ENCODE measurements at places on chromosomes 2 and 18. TPM values are rescaled to one million over a fixed set of nuclear protein-coding genes. Genes with fewer than 3 reads are reported as not detected.
A peak's percentile ranks its signal among the peaks of the same experiment; 100 is the strongest.

GRCh38 chr18:4831791-4832375 is 365.2 kb downstream of the AKAIN1 start:
- no peak for DNase-seq

GRCh38 chr2:71563872-71564271 is 110.5 kb downstream of the DYSF start:
- no peak for DNase-seq

- DNase-seq = peak; percentile 39
Measured at GRCh38 chr2:127631997-127632581, 13.9 kb upstream of the GPR17 start.

GRCh38 chr2:64086347-64087082 is 57.7 kb downstream of the PELI1 start:
- DNase-seq = no peak

DNA sequence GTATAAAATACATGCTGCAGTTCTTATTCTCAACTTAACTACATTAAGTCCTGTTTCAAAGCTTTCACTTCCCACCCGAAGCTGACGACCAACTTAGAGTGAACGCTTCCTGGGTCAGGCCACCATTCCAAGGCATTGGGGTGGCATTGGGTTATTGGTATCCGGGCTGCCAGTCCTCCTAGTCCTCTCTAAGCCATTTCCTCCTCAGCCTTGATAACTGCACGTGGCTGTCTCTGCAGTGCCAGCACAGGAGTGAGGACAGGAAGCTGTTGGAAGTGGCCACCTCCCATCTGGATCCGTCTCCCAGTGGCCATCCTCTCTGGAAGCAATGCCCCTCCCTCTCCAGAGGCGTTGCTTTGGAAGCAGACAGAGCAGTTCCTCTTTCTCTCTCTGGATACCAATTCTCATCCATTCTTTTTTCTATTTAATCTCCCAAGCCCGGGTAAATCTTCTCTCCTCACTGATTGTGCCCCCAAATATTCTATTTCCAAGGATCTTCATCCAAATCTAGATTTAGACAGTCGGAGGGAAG is 354.7 kb downstream of the EIPR1 start:
- DNase-seq = no peak

DNA sequence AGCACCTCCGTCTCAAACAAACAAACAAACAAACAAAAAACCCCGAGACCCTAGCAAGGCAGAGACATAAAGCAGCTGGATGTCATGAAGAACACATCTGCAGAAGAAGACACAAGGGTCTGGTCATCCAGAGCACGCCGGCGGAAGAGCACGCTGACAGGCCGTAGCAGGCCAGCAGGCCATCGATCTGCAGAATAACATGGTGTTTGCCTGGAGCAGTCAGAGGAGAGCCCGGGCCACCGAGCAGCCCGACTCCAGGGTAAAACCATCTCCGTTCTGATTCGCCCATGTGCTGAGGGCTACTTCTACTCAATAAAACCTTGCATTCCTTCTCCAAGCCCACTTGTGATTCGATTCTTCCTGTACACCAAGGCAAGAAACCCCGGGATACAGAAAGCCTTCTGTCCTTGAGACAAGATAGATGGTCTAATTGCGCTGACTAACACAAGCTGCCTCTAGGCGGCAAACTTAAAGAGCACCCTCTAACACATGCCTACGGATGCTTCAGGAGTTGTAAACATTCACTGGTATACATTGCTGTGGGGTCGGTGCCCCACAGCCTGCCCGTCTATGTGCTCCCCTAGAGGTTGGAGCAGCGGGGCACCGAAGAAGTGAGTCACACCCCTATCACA is 549.8 kb upstream of the NRXN1 start:
- no peak for DNase-seq

GRCh38 chr18:76993085-76993382 is 139.5 kb downstream of the MBP start:
- no peak for DNase-seq

Gene ALLC
- total RNA-seq = not detected

DNA sequence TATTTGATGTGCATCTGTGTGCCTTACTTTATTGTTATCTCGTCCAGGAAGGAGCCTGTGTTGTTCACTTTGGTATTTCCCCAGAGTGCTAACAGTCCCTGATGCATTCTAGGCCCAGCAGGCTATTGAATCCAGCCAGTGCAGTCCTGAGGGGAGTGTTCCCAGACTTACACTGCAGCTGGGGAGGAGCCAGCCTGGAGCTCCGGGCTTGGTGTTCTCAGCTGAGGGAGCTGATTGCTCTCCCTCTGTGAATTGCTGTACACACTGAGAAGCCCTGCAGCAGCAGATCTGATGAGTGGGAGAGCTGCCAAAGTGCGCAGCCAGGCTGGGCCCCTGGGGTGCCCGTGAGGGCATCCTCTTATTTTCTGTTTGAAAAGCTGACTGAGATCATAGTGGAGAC is 159.2 kb downstream of the GALNT3 start:
- peak; percentile 48 for DNase-seq

DNA sequence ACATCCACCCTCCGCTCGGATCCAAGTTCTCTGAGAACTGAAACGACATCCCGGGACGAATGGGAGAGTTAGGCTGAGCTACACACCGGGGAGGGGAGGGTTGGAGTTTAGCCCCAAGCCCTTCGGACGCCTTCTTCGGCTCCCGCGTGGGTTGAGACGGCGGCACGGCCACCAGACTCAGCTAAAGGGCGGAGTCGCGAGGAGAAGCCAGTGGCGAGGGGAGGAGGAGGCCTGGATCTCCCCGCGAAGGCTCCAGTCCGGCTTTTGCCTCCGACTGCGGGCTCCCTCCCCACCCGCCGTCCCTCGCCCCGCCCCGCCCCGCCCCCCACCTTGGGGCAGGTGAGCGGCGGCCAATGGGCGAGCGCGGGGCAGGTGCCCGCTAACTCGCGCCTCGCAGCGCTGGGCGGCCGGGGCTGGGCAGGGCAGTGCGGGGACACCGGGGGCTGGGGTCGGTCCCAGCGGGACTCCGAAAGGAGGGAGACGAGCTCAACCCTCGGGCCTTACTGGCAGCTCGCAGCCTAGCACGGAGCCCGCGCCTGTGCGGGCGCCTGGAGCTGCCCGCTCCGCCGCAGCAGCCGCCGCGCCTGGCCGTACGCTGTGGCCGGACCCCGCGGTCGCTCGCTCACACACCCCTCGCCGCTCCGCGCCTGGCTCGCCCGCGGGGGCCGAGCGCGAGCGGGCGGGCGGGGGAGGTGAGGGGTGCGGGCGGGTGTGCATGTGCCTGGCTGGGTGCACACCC is at the start of gene EMX1:
Gene EMX1, plus strand, starts transcription at position 382 of the 739 bp plus-strand sequence. Its CDS starts 334 bp downstream, at position 716.
- DNase-seq = no peak

GRCh38 chr2:27856386-27856785 is 33.8 kb downstream of the RBKS start:
- DNase-seq = no peak

DNA sequence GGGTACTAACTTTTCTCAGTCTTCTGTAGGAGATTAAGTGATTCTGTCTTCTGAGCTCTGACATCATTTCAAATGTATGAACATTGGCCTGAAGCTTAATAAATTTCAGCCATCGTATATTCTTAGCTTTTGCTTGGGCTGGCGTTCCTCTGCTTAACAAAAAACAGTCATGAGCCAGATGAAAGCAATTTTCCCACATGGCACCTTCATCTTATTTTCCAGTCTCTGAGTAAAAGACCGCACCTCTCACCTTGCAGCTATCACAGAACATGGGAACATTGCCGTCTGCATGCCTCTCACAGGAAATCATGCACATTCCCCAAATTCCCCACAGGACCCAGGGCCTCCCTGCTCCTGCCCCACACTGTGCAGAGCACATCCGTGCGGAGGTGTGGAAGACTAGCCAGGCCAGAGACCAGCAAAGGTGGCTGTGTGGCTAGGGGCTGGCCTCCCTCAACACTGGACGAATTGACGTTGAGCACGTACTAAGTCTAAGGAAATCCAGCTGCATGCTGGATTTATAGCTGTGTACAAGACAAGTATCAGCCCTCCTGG is 531.8 kb upstream of the ID2 start:
- no peak for DNase-seq

GRCh38 chr2:223598994-223599639 is 3.0 kb downstream of the SCG2 start:
- no peak for DNase-seq

DNA sequence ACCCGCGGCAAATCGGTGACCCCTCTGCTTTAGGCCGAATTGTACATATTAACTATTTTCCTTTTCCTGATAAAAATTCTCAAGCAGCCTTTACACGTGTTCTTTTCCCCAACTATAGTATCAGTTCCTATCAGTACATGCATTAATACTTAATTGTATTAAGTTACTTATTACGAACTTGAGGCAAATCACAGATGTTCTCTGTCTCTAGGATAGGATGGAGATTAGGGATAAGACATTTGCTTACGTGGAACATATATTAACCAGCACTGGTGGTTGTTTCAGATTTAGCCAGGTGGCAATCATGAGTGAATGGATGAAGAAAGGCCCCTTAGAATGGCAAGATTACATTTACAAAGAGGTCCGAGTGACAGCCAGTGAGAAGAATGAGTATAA is 675 bp downstream of the GEMIN6 start:
- DNase-seq = no peak

DNA sequence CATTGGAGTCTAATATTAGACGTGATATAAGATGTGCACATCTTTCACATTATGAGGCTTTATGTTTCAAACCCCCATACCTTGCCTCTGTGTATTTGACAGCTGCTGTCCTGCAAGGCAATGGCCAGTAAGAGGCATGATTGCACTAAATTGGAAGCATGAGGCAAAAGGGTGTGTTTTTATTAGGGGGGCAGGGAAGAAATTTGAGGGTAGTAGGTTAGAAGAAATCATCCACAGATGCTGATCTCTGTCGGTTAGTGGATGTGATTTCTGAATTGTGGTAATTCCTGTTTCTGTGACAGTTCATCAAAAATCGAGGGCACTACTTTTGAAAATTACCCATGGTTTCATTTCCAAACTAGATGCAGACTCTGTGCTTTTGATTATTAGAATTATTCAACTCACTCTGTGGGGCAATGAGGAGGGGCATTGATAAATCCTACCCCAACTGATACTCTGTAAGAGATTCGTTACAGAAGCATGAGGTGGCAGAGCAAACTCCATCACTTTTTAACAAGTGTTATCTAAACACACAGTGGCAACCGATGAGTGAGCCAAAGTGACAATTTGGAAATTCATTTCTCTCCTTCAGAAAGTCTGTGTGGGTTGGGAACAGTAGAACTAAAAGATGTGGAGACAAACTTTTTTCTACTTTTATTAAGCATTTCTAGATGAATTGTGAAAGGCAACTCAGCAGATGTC is 453.0 kb downstream of the ARHGAP15 start:
- no peak for DNase-seq

Gene BIN1
- total RNA-seq = 22.2 TPM

GRCh38 chr18:23281626-23282436 is 146.5 kb downstream of the CABLES1 start:
- DNase-seq = no peak

- DNase-seq = no peak
Measured at GRCh38 chr2:142875652-142876051, 1.8 kb upstream of the KYNU start.

DNA sequence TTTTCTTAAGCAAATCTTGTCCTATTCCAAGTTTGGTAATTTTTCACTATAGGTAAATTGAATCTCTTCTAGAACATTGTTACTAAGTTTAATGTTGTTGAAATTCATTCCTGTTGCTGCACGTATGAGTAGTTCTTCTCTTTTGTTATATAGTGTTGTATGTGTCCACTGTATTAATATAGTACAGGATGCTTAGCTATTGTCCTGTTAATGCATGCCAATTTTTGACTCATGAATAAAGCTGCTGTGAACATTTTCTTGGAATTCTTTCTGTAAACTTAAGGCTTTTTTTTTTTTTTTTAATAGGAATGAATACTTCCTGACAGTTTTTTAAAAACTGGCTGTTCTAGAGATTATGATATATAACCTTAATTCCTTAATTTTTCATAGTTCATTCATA is 326.9 kb downstream of the SLC4A3 start:
- DNase-seq = no peak

DNA sequence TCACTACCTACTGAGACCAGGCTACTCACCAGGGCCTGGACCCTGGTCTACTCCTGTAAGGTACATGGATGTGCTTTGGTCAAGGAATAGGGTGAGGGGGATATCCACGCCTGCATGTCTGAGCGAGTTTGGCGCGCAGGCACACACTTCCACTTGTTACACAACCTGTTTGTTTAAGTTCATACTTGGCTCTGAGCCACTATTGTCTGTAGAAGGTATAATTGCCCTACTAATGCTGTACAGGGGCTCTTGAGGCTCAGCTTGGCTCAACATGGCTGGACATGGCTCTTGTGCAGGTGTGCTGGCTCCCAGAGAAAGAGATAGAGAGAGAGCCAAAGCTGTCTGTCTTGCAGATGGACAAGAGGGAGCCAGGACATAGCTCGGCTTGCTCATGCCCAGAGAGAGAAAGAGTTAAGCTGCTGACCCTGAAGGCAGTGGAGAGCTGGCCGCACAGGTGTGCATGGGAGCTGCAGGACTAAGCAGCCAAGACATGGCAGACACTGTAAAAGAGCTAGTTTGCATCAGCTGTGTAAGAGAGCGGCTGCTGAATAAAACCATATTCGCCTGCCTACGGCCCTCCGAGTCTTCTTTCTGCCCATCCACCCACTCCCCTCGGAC is 35.2 kb downstream of the NPPC start:
- no peak for DNase-seq

- DNase-seq = no peak
Measured at GRCh38 chr2:199811346-199811745, 39.6 kb downstream of the FTCDNL1 start.

Gene SERPINB8
- total RNA-seq = 2.1 TPM

DNA sequence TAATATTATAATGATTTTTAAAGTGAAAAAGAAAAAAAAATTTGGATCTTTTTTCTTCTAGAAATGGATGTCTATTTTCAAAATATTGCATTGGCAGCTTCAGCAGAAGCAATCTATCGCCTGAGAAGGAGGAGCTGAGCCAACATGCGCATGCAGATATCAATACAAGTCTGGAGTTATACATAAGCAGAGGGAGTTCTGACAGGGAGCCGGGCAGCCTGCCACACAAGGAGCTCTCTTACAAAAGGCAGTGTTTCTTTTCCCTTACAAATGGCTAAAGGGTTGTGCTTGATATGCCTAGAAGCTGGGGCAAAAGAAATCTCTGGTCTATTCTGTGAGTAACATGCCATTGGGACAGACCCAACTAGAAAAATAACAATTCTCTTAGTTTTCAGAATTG is 291.9 kb upstream of the TRIB2 start:
- no peak for DNase-seq

- no peak for DNase-seq
Measured at GRCh38 chr2:17543848-17544247, 3.4 kb downstream of the VSNL1 start.

DNA sequence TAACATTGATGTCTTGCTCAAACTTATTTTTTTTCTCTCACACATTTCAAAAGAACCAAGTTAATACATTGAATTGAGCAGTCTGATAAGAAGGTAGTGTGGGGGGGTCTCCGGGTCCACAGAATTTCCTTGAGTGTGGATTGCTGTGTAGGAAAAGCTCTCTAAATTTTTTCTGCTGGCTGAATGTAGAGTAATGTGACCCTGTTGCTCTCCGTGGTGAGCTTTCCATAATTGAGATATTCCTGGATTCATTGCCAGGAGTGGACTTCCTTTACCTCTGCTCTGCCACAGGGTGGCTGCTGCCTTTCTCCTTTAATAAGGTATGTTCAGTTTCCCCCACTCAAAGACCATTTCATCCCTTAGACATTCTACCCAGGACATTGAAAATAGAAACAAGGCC is 50.9 kb downstream of the PKP4 start:
- DNase-seq = no peak

Measured in heart left ventricle (tissue), 16 donors.